ENCODE measurements at places on chromosomes 7 and 10.

DNA sequence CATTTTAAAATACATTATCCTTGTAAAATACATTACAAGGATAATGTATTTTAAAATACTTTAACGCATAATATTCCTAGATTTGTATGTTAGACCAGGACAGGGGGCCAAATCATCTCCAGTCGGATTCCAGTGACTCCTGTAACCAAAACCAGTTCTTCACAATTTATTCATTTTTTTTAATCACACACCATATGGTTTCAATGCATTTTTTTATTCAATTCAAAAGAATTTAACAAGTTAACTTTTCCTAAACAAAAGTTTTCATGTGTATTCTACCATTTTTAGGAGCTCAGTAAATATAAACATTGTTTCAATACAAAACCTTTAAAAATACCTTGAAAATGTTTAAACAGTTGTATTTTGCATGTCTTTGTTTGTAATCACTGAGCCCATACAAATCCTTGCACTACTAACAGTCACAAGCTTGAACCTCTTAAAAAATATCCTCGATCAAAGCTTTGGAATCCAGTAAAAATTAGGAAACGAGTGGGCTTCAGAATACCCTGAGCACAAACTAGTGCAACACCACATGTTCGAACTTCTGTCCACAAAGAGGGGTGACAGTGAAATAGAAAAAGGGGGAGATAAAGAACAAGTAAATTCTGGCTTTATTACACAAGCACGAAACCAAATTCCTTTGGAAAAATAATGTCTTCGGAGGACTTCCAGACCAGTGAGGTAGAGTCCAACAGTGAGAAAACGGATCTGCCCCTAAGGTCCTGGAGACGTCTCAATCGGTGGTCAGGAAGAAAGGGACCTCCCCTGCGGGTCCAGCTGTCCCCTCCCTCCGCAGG, 1.6 kb downstream of the CCDC71L start:
- no peak for DNase-seq

DNA sequence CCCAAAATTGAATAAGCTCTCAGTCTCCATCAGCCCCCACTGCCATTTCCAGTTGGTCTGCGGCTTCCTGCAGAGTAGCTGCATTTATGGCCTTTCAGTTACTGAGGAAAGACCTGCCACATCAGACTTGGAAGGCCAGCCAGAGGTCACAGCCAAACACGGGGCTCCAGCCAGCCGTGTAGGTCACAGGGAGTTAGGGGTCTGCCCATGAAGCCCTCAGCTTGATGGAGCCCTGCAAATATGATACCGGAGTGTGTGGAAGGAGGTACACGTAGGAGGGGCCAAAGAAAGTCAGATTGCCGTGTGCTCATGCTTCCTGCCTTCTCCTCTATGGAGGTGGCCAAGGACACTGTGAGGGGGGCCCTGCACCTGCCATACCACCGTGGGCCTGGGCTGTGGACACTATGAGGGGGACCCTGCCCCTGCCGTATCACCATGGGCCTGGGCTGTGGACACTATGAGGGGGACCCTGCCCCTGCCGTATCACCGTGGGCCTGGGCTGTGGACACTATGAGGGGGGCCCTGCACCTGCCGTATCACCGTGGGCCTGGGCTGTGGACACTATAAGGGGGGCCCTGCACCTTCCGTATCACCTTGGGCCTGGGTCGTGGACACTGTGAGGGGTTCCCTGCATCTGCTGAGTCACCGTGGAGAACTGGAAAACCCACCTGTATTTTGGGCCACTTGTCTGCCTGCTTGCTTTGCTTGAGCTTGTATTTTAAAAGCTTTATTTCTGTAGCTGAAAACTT, 335.7 kb upstream of the SHH start:
- DNase-seq, result no peak

- DNase-seq, result no peak
Measured at GRCh38 chr10:48554656-48555055, 50.2 kb downstream of the ARHGAP22 start.

DNA sequence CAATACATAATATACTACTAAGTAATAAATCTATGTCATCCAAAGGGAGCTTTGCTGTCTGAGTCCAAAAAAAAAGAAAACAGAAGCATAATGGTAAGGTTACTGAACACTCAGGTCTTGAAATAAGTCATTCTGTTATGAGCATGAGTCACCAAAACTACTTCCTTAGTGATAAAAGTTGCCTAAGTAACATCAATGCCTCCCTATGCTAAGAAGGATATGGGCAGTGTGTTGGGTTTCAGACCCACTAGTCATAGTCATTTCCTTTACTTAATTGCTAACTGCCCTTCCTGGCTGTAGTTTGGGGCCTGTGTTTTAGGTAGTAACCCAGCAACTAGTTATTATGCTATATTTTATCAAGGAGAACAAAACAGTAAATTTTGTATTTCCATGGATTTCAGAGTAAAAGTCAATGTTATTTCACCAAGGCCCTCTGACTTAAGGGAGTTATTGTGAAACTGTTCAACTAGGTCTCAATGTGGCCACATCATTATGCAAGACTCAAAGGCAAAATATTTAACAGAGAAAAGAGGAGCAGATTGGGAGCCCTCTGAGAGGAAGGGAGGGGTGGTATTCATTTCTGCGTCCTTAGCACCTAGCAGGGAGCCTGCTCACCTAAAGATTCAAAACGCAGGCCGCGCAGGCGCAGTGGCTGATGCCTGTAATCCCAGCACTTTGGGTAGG, 11.7 kb upstream of the VIM start:
- peak; percentile 69 for DNase-seq

GRCh38 chr7:11170863-11171568, 197.3 kb downstream of the PHF14 start:
- DNase-seq, result no peak

GRCh38 chr7:142313528-142313927, 55.7 kb upstream of the PRSS58 start:
- no peak for DNase-seq

- no peak for DNase-seq
Measured at GRCh38 chr10:4790922-4791321, 35.1 kb upstream of the AKR1E2 start.

DNA sequence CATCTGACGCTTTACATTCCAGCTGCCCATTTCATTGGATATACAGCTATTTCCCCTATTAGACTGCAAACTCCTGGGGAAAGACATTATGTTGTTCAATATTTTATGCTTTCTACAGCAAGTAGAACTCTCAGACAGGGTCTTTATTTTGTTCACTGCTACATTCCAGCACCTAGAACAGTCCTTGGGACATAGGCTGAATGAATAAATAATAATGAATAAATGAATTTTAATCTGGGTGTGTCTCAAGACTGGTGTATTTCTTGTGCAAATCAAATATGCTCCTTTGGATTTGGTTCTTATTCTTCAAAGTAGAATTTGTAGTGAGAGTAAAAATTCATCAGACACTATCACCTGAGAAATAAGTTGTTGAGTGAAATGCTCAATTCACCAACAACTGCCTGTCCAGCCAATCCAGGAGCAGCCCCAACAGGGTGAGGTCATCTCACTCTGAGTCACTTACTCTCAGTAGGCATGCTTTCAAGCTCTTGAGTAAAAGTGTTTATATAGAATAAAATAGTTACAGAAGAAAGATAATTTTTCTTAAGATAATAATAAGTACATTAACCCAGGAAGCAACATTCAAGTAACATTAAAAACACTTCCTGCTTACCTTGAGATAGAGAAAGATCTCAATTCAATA, 287.5 kb upstream of the NPVF start:
- no peak for DNase-seq

DNA sequence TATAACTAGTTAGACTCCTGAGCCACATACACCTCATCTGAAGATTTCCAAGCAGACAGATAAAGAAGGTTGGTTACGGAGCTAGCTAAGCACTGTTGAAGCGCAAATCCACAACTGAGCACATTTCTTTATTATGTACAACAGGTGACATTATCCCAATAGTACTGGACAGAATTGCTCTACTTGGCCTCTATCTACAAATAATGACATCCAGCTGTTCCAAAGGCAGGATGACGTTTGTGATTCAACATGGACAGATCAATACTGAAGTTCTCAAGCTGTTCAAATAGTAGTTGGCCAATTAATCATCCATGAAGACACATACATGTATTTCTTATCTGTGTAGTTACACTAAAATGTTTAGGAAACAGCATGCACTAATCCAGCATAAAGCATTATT, 101.0 kb downstream of the UBE2H start:
- no peak for DNase-seq

DNA sequence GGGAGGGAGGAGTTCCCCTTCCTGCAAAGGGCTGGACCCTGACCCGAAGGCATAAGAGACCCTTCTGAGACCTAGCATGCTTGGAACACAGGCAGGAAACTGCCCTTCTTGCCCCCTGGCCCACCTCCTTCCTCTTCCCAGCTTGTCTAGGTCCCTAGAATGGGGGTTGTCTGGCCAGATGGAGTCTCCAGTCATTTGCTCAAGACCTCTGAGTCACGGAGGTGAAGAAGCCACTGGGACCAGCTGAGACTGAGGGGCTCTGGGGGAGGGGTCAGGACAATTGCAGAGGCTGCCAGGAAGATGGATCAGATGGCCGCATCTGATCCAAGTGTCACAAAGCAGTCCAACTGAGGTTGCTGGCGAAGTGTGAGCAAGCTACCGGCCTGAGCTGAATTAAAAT, 46.2 kb downstream of the COL13A1 start:
- no peak for DNase-seq

DNA sequence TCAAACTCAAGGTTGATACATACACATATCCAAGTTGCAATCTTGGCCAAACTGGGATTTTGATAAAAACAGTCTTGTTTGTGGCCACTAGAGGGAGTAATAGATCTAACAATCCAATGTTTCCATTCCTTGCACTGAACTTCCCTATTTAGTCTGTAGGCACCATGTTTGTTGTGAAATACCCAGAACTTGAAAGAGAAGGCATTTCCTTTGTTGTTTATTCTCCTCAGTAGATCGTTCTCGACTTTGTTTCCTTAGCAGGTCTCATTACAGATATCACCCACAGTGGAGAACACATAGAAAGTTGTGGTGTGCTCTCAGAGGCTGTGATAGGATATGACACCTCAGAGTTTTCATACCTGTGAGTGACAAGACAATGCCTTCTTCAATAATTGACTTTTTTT, 70.3 kb upstream of the MXI1 start:
- DNase-seq, result no peak

- no peak for DNase-seq
Measured at GRCh38 chr10:8951440-8952089, 897.1 kb downstream of the GATA3 start.

GRCh38 chr10:52276986-52277385, 37.1 kb upstream of the DKK1 start:
- no peak for DNase-seq

GRCh38 chr10:115441907-115442545, 348.9 kb downstream of the ATRNL1 start:
- DNase-seq, result no peak
